ENCODE measurements at places on chromosomes 1 and 21. TPM values are rescaled to one million over a fixed set of nuclear protein-coding genes. Genes with fewer than 3 reads are reported as not detected.

GRCh38 chr1:186112280-186112679, 262.8 kb downstream of the TPR start:
- DNase-seq, result no peak

- peak; percentile 88 for DNase-seq
Measured at GRCh38 chr1:177984136-177984525, 14.3 kb upstream of the SEC16B start.

DNA sequence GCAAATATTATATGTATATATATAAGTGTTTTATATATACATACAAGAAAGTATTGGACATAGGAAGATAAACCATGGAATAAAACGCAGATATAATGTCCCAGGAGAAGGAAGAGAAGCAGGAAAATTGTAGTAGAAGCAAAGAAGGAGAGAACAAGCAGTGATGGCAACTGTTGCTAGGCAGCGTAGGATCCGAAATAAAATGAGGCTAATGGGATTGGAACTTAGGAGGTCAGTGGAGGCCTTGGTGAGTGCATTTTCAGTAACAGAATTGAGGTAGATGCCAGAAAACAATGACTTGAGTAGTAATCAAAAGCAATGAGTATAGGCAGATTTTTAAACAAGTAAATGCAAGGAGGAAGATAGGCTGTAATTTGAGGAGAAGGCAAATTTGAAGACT, 265.8 kb downstream of the LRRC7 start:
- DNase-seq, result no peak

GRCh38 chr1:43541141-43541540, 10.5 kb downstream of the PTPRF start:
- peak; percentile 78 for DNase-seq

DNA sequence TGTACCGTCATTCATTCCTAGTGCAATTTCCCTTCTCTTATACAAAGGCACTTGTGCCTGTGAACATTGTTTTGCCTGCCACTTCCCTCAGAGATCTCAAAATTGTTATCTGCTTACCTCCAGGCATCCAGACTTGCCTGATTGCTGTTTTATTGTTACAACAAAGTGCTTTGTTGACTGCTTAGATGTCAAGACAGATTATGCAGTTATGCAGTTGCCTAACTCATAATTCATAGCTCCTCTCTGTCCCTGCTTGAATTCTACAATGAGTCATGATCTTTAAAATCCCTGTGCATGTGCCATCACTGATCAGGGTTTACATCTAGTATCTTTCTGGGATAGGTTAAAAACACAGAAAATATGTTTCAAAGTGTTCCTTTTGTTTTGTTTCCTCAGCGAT, 24.5 kb downstream of the CXADR start:
- DNase-seq, result no peak

DNA sequence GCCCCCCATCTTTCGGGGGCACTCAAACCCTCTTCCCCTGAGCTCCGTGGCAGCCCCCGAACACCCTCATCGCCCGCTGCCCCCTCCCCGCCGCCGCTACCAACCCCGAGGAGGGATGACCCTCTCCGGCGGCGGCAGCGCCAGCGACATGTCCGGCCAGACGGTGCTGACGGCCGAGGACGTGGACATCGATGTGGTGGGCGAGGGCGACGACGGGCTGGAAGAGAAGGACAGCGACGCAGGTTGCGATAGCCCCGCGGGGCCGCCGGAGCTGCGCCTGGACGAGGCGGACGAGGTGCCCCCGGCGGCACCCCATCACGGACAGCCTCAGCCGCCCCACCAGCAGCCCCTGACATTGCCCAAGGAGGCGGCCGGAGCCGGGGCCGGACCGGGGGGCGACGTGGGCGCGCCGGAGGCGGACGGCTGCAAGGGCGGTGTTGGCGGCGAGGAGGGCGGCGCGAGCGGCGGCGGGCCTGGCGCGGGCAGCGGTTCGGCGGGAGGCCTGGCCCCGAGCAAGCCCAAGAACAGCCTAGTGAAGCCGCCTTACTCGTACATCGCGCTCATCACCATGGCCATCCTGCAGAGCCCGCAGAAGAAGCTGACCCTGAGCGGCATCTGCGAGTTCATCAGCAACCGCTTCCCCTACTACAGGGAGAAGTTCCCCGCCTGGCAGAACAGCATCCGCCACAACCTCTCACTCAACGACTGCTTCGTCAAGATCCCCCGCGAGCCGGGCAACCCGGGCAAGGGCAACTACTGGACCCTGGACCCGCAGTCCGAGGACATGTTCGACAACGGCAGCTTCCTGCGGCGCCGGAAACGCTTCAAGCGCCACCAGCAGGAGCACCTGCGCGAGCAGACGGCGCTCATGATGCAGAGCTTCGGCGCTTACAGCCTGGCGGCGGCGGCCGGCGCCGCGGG, 837 bp downstream of the FOXD3 start:
- DNase-seq, result peak; percentile 79

DNA sequence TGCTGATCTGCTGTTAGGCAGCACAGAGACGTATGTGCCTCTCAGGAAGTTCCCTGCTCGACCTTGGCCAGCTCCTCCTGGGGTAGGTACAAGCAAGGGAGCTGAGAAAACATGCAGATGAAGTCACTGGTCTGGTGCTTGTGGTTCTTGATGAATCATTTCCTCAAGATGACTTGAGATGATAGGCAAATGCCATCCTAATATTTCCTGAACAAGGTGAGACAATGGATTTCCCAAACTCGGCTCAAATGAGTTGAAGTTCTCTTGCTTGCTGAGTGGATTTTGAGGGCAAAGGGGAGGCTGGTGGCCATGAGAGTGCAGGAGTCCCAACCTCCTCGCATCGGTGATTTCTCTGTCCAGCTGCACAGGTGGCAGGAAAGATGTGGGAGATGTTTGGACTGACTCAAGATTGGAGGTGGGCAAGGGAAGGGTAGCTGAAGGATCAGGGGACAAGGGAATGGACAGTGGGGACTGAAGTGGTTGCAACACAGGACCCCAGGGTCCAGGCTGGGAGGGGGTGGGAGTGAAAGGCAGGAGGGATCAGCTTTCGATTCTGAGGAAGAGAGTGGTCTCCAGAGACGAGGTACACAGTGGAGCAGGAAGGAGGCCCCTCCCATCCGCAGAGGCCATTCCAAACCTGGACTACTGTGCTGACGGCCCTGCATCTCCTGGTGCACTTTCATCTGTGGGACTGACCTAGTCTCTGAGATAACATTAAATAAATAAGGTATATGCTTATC, 63.9 kb downstream of the CAPN2 start:
- no peak for DNase-seq

DNA sequence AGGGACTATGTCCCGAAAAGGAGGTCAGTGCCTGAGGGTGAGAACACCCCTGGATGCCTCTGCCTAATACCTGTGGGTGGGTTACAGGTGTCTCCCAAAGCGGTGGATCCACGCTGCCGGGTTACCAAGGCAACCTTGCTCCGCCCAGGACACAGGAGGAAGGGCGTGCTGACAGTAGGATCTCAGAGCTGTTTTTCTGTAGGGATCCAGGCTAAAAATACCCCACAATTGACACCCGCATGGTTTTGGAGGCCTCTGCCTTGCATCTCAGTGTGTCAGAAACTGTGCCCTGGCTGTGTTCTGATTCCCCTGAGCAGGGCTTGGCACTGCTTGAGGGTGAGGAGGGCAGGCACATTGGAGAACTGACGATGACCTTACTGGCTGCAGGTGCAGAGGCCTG, 118.0 kb downstream of the IER5 start:
- DNase-seq, result no peak

DNA sequence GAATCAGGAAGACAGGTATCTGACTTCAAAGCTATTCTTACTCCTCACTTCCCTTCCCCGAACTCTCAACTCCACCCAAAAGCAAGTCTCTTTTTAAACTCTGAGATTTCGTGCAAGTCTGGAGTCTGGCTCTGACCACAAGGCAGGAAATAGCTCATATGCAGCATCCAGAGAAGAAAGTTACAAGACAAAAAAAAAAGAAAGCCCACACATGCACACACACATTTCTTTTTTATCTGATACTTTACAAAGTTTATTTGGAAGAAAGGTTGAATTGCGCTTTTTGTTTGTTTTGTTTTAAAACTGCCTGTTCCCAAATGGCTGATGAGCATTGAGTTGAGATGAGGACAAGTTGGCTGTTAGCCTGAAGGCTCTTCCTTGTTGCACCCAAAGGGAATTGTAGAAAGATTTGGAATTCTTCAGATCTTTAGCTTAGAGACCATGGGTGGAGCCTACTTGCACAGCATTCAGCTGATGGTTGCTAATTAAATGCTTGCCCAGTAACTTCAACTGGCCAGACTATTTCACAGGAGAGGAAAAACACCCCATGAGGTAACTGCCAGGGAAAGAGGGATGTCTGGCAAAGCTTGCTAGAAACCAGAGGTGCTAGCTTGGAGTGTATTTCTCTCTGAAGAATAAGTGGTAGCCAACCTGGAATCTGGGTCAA, 490.3 kb downstream of the TTLL7 start:
- DNase-seq, result peak; percentile 30

GRCh38 chr1:173005196-173005864, 45.4 kb downstream of the TNFSF18 start:
- DNase-seq, result no peak

GRCh38 chr1:88118176-88118845, 565.8 kb upstream of the PKN2 start:
- DNase-seq, result no peak

GRCh38 chr1:87179851-87180519, 148.7 kb upstream of the LMO4 start:
- DNase-seq, result no peak

DNA sequence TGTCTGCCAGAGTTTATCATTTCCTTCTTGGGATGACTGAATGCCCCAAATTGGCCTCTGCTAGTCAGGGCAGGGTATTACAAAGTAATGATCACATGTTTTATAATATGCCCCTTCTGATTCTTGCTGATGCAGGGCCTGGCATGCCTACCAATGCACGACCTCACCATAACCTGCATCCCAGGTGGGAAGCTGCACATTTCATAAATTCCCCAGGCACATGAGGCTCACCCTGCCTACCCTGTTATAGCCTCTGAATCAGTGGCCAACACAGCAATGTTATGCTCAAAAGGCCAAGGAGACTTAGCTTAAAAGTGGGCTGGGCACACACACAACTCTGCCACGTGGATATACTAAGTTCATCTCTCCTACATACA, 28.0 kb upstream of the XPR1 start:
- DNase-seq, result no peak

GRCh38 chr1:7042322-7043190, 257.3 kb downstream of the CAMTA1 start:
- peak; percentile 94 for DNase-seq

GRCh38 chr21:44353191-44353970, at the start of gene TRPM2:
Gene TRPM2 (plus strand): TSS chr21:44353621. CDS start chr21:44353701, 80 bp downstream.
- DNase-seq, result peak; percentile 21

GRCh38 chr1:16300436-16300835, 51.8 kb downstream of the FBXO42 start:
- no peak for DNase-seq

DNA sequence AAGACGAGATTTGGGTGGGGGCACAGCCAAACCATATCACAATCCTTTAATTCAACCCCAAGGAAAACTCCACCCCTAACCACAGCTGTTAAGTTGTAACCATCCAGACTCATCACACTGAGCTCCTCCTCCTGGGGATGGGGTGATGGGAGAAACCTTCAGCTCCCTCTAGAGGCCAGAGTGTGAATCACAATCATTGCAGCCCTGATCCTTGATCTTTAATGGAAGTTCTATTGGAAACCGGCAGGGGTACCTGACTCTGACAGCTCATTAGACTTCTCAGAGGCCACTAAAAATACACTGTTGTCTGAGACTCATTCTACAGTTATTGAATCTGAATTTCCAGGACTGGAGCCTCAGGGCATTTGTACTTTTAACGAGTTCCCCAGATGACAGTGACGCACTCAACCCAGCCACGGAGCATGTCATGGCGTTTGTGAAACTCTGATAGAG, 127.2 kb downstream of the IGSF21 start:
- no peak for DNase-seq

GRCh38 chr1:58401991-58402390, 144.5 kb downstream of the OMA1 start:
- DNase-seq, result no peak

DNA sequence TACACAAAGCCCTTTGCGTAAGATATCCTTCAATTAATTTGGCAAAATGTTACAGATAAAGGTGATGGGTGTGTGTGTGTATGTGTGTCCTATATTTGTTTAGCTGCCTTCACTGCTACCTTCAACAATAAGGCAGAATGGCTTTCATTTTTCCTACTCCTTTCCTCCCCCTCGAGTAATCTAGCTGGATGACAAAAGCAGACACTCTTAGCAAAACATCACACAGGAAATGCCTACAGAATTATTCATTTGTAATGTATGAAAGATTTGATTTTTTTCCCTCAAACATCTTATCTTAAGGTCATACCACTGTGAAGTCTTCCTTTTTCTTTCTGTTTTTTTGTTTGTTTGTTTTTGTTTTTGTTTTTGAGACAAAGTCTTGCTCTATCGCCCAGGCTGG, 10.6 kb downstream of the PTPN22 start:
- DNase-seq, result no peak

GRCh38 chr21:19608101-19608621, 1204.6 kb upstream of the TMPRSS15 start:
- DNase-seq, result no peak

GRCh38 chr1:222047366-222047765, 305.5 kb upstream of the DUSP10 start:
- DNase-seq, result no peak

DNA sequence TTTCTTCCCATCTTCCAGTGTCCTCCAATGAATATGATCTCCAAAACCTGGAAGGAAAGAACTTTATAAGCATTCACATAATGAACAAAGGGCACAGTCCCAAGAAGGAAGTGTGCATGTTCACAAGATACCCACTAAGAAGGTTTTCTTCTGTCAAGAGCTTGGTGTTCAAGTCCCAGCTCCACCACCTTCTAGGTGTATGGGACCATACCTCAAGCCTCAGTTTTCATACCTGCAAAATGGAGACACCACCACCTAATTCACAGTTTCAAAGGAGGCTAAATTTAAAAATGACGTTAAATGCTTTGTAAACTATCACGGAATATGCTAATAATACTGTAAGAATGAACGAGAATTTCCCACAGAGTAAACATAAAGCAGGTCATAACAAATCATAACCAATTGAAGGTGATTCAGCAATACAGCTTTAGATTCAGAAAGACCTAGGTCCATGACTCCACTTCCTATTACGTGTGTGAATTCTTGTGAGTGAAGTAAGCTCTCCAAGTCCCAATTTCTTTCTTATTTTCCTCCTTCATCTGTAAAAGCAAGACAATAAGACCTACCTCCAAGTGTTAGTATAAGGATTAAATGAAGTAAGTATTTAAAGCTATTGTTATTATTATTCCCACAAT, 8.1 kb upstream of the KTI12 start:
- DNase-seq, result no peak

- DNase-seq, result no peak
Measured at GRCh38 chr1:246066573-246066972, 440.5 kb downstream of the SMYD3 start.

DNA sequence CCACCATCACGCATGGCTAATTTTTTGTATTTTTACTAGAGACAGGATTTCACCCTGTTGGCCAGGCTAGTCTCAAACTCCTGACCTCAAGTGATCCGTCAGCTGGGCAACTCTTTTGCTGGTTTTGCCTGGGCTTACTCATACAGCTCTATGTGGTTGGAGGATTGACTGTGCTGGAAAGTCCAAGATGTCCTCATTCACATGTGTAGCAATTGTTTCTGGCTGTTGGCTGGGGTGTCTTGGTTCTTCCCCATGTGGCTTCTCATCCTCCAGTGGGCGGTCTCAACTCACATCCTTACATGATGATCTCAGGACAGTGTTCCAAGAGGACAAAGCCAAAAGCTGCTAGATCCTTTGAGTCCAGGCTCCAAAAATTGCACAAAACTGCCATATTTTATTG, 53.3 kb downstream of the TEX35 start:
- no peak for DNase-seq

The OR2T33 gene
- total RNA-seq, result not detected

The ETV3L gene
- not detected for total RNA-seq

The FAM72D gene
- under 0.01 TPM for total RNA-seq

The KRTAP21-2 gene
- total RNA-seq, result not detected

The LRRC71 gene
- total RNA-seq, result 0.59 TPM

The TRAF3IP3 gene
- not detected for total RNA-seq

The RGL1 gene
- 24.6 TPM for total RNA-seq
